ENCODE measurements at places on chromosomes 7 and 10. TPM values are rescaled to one million over a fixed set of nuclear protein-coding genes. Genes with fewer than 3 reads are reported as not detected.

DNA sequence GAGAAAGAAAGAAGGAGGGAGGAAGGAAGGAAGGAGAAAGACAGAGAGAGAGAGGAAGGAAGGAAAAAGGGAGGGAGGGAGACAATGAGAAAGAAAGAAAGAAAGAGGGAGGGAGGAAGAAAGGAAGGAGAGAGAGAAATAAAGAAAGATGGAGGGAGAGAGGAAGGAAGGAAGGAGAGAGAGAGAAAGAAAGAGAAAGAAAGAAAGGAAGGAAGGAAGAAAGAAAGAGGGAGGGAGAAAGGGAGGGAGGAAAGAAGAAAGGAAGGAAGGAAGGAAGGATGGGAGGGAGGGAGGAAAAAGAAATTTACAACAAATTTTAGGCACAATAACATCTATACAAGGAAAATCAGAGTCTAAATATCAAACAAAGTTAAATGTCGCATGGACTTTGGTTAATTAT, 332.6 kb upstream of the KLF6 start:
- H3K4me3 ChIP-seq, result no peak overlapping the region
- peaks cover 5% of the 10 kb centered on the region for H3K27me3 ChIP-seq
- no peak overlapping the region for H3K27ac ChIP-seq
- H3K36me3 ChIP-seq, result peaks cover 6% of the 10 kb centered on the region
- H3K4me1 ChIP-seq, result peaks cover 11% of the 10 kb centered on the region

DNA sequence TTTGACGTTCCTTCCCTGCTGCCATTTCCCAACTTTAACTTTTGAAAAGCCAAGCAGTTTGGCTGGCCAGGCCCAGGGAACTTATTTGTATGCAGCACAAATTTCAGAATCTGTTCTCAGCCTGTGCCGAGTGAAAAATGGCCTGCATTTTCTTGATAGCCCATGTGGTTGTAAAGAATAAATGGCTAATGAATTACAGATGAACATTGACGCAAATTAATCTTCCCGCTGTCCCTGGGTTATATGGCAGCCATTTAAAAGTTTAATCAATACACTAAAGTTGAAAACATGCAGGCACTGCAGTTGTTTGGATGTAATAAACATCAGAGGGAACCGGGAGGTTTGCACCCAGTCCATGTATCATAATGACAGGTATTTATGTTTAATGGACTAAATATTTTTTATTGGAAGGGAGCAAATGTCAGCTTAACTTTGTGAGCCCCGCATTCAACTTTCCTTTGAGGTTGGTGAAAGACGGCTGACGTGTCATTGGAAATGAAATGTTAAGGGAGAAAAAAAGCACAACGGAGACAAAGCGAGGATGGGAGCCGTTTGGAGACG, 1092.4 kb downstream of the LRMDA start:
- H3K27me3 ChIP-seq, result no peaks in the 10 kb centered on the region
- H3K27ac ChIP-seq, result no peak overlapping the region
- DNase-seq, result no peak
- H3K4me1 ChIP-seq, result no peaks in the 10 kb centered on the region
- no peaks in the 10 kb centered on the region for H3K36me3 ChIP-seq
- H3K4me3 ChIP-seq, result no peak overlapping the region

- peaks cover 88% of the 10 kb centered on the region for H3K27me3 ChIP-seq
- peak overlapping the region; percentile 82 for H3K27ac ChIP-seq
- H3K36me3 ChIP-seq, result peaks cover 3% of the 10 kb centered on the region
- H3K4me1 ChIP-seq, result peaks cover 21% of the 10 kb centered on the region
These were observed 513 bp downstream of the HOXA7 start for GRCh38 chr7:27155816-27156507.

GRCh38 chr10:43855667-43856210, 207.1 kb upstream of the ZNF32 start:
- no peak overlapping the region for H3K4me3 ChIP-seq
- H3K27me3 ChIP-seq, result no peaks in the 10 kb centered on the region
- no peak for DNase-seq
- H3K27ac ChIP-seq, result no peak overlapping the region
- no peaks in the 10 kb centered on the region for H3K4me1 ChIP-seq
- H3K36me3 ChIP-seq, result no peaks in the 10 kb centered on the region

AMZ1 gene
- total RNA-seq, result 0.08 TPM
